Activated CD4-positive, alpha-beta memory T cell treated with anti-CD3 and anti-CD28 coated beads for 36 hours (primary cell): ENCODE measurements at places on chromosomes 12 and 14. TPM values are rescaled to one million over a fixed set of nuclear protein-coding genes. Genes with fewer than 3 reads are reported as not detected.

SLC25A21 gene
- not detected for total RNA-seq

RAPGEF3 gene
- total RNA-seq: 2.5 TPM

CLEC2B gene
- total RNA-seq: 13.7 TPM

SERPINA3 gene
- total RNA-seq: not detected

SLC39A9 gene
- total RNA-seq: 39.3 TPM

PIWIL1 gene
- total RNA-seq: not detected

MYH6 gene
- not detected for total RNA-seq

IL22 gene
- total RNA-seq: 5.4 TPM

SLC6A12 gene
- 0.43 TPM for total RNA-seq

ADAM20 gene
- total RNA-seq: 0.38 TPM

ABCB9 gene
- 3.6 TPM for total RNA-seq

SMCO2 gene
- 0.19 TPM for total RNA-seq

MGAT4C gene
- not detected for total RNA-seq

NANOG gene
- not detected for total RNA-seq
